ENCODE measurements at places on chromosomes 7 and 10.

- DNase-seq = no peak
Measured at GRCh38 chr7:44187636-44188416, 1.4 kb downstream of the GCK start.

DNA sequence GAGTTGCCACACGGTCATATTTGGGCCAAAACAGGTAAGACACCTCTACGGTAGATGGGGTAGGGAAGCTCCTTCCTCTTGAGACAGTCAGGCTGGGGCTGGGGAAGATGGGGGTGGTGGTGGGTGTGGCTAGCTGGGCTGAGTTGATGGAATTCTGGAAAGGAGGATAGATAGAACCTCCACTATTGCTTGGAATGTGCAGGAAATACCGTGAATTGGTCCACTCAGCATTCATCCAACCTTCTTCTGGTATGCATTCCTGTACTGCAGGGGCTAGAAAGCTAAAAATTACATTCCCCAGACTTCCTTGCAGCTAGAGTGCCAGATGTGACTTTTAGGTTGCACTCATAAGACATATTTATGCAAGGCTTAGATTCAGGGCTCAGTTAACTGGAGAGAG is 24.8 kb downstream of the TLX1 start:
- DNase-seq = peak; percentile 51

GRCh38 chr10:30386801-30387588 is 37.9 kb upstream of the MTPAP start:
- DNase-seq = peak; percentile 29

DNA sequence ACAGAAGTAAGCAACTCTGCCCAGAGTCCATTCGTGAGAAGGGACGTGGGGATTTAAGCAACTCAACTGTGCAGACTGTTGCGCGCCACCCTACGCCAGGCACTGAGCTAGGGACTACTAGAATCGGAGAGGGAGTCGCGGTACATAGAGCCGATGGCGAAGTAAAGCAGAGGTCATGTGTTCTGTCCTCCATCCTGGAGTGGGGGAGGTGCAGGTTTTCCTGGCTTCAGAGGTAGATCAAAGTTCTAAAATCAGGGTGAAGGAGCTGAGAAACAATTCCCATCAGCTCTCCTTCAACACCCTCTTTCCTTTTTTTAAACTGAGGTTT is 23.2 kb downstream of the SLC35G1 start:
- no peak for DNase-seq

DNA sequence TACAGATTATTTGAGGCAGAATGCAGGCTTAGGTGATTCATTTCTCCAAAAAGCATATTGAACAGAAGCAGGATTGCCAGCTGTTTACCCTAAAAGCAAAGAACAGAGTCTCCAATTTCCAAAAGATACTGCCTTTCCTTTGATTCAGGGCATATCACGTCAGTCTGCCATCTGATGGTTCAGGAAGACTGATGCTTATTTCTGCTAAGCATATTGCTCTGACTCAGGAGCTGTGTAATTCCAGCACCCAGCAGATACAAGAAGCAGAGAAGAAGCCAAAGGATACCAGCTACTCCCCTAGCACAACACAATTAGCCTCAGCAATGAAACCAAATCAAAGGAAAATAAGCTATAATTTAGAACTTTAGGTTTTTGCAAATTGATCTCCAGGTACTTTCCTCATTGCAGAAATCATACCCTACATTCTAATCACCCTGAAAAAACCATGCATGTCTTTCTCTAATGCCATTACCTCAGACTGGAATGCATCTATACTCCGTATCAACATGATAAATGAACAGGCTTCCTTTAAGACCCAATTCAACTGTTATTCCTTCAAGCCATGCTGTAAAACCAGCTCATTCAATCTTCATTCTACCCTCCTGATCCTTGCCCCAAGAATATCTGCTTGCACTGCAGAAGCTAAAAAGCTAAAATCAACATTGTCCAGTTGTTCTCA is 55.1 kb downstream of the ABI1 start:
- DNase-seq = peak; percentile 35
